ENCODE measurements at places on chromosomes 7 and 10.
A peak's percentile ranks its signal among the peaks of the same experiment; 100 is the strongest.

GRCh38 chr7:81584667-81585066, 185.2 kb downstream of the HGF start:
- DNase-seq, result no peak

DNA sequence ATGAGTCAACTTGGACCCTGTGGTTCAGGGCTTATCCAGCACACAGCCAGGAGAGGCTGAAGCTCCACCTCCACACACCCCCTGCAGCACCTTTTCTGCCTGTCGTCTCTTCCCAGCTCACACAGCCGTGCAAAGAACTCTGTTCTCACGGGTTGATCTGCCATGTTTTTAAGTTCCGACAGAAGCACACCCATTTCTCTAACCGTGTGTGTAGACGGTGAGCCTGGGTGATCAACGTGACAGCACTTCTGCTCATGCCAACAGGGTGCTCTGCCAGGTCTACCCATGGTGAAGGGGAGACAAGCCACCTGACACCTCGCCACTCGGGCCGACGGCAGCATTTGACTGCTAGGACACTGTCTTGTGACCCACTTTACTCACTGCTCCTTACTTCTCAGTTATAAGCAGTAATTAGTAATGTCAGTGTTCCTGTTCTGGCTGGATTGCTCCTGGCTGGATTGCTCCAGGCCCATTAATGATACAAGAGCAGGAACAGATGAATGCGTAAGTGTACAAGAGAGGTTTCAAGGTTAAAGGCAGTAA, 90.5 kb downstream of the RNF216 start:
- DNase-seq, result peak; percentile 6

- no peak for DNase-seq
Measured at GRCh38 chr7:158991824-158992621, 135.7 kb downstream of the DYNC2I1 start.

DNA sequence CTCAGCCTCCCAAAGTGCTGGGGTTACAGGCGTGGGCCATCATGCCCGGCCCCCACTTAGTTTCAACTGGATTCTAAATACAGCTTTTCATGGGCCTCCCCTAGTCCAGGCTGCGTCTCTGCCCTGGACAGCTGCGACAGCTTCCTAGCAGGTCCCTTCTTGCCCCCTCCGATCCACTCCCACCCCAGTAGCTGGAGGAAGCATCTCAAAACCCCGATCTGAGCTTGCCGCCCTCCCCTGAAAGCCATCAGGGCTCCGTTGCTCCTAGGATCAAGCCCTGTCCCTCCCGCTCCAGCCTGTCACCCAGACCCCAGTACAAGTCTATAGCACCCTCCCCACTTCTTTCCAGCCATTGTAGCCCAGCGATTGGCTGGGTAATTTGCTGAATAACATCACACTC, 64.5 kb downstream of the VWA2 start:
- DNase-seq, result no peak

- DNase-seq, result no peak
Measured at GRCh38 chr7:101823596-101823995, 6.2 kb downstream of the CUX1 start.

GRCh38 chr10:42551582-42552187, 86.7 kb downstream of the ZNF33B start:
- DNase-seq, result peak; percentile 1

DNA sequence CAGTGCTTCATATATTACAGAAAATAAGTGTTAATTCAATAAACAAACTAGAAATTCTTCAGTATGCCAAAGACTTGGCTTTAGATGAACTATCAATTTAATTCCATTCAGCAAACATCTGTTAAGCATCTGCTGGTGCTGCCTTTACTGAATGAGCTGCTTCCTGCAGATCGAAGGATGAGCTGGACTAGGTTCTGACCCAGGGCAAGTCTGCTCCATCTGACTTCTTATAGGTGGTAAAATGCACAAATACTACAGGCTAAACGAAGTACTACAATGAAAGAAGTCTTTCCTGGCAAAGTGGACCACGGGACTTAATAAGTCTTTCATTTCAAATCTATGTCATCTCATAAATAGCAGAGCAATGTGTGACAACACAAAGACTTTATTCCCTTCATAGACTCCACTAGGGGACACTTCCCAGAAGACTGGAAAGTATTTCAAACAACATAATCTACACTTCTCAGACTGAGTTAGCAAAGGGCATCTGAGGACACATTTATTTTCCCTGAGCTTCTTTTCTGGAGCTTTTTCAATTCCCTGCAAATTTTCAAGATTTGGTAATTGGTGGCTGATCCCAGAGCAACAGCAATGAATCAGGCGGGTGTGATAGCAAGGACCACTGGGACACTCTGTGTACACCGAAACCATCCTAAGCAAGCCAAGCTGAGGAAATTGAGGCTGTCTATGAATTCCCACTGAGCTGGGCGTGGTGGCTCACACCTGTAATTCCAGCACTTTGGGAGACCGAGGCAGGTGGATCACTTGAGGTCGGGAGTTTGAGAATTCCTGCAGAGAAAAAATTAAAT, 108.9 kb upstream of the FRMD4A start:
- DNase-seq, result no peak

- no peak for DNase-seq
Measured at GRCh38 chr7:39924122-39924521, 25.9 kb upstream of the CDK13 start.

- DNase-seq, result no peak
Measured at GRCh38 chr7:111958896-111959295, 247.3 kb downstream of the DOCK4 start.

DNA sequence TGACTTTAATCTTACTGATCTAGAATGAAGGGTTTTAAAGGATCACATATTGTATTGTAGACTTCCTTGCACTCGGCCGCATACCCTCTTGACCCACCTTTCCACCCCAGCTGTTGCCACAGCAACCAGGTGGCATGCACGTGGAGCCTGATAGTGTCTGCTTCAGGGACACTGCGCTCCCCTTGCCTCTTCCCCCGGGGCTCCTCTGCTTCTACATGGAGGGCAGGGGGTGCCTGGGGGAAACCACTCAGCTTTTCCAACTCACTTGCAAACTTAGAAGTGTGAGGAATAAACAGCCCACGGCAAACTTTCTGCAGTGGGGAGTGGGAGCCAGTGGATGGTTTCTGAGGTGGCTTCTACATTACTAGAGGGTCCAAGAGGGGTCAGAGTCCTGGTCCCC, 458.6 kb downstream of the PLXNA4 start:
- no peak for DNase-seq

GRCh38 chr7:29527505-29528108, 36.0 kb upstream of the PRR15 start:
- no peak for DNase-seq

Data from brain microvascular endothelial cell (primary cell).